ENCODE measurements at places on chromosomes 3 and 15. TPM values are rescaled to one million over a fixed set of nuclear protein-coding genes. Genes with fewer than 3 reads are reported as not detected.

GRCh38 chr15:73539212-73540128, 93.7 kb downstream of the NPTN start:
- no peak for DNase-seq

DNA sequence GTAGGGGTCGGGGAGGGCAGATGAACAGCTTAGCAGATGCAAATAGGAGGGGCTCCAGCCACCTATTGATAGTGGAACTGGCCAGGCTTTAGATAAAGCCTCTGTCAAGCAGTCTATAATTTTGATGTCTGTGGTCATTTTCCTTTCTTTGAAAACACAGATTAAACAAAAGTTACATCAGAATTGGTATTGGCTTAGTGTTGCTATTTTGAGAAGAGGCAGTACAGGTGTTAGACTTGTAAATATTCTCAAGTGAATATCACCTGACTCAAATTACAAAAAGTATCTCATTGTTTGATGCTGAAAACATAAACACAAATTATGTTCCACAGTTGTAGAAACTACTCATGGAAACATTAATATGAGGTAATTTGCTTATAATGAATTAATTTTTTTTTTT, 18.1 kb downstream of the GHRL start:
- no peak for DNase-seq

- no peak for DNase-seq
Observed at GRCh38 chr15:51170882-51171633, 76.4 kb upstream of the TNFAIP8L3 start.

GRCh38 chr3:31275038-31275572, 257.6 kb upstream of the STT3B start:
- DNase-seq = no peak

DNA sequence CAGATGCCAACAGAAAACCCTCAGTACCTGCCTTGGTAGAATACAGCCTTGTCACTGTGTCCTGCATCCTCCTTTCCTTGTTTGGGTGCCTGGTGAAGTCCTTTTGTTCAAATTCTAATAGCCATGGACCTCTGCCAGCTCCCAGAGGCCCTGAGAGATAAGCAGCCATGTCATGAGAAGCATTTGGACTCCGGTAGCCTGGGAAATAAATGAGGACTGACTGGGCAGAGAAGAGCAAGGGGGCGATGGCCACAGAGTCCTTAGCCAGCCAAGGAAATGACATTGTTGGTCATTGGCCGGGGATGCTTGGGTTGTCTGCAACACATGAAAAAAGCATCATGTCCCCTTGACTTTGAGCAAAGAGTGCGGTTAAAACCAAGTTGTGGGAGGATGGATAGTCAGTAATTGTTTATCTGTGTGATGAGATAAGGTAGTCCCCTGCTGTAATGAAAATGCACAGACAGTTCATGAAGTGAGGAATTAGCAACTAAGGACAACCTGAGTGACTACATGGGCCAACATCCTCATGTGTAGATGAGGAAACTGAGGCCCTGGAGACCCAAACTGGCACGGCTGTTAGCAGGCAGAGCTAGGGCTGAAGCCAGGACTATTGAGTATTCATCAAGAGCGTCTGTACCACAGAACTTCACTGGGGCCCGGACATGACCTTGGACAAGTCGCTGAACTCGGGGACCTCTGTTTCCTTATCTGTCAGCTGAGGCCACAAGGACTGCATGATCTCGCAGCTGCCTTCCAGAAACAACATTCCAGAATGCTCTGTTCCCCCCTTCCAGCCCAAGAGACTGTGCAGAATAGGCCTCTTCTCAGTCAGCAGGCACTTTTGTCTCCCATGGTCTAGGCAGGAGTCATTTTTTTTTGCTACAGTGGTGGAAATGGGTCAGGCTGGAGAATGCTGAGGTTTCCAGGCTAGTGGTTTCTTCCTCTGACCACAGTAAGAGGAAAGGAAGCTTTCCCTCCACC, 90.5 kb upstream of the CTDSPL start:
- no peak for DNase-seq

DNA sequence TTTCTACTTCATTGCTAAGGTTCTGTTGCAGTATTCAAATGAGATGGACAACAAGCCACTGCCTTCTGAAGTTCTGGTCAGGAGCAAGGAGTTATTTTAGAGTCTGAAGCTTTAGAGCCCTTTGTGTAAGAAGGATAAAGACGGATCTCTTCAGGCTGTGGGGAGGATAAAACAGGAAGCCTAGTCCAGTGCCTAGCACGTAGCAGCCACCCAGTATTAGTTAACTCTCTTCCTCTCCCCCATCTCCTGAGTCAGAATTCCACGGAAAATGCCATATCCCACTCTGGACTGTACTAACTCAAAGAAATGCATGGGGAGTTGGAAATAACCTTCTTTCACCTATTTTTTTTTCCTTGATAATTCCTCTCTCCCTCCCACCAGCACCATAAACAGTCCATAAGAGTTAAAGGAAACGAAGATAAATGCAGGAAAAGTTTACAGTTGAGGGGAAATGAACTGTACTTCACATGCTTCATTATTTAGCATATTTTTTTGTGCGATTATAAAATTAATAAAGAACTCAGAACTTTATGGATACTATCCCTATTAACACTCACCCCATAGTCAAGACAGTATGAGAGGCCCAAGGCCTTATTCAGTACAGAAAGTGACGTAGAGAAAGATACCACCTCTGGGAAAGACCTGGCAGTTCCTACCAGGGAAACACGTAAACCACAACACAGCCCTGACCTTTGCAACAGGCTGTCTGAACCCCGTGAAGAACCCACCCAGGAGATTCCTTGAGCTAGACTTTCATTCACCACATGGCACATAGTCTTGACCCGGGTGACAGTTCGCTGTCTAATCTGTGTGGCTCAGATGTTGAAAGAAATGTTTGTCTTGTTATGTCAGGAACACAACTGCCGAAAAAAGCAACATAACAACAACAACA, 9.2 kb downstream of the IGF2BP2 start:
- no peak for DNase-seq

DNA sequence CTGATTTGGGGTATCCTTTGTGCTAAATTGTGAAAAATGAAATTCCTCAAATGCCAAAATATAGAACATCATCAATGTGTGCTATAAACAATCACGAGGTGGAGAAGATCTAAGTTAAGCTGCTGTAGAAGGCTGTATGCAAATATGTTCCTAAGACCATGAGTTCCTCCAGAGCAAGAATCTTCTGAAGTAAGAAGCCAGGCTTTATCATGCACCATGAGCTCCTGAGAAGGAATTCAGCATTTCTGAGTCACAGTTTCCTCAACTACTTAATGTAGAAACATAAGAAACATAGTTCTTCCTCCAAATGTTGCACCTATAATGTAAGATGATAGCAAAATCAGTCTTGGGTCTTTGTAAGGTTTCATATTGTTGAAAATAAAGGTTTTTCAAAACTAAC, 241.7 kb upstream of the MDFIC2 start:
- no peak for DNase-seq

- no peak for DNase-seq
Observed at GRCh38 chr15:90637693-90638092, 79.5 kb upstream of the BLM start.

GRCh38 chr3:171026597-171027293, at the start of gene SLC2A2:
Gene SLC2A2, minus strand, starts transcription at chr3:171026720. Its CDS starts 50 bp downstream, at chr3:171026670.
- DNase-seq = no peak

GRCh38 chr3:149587383-149587782, 70.4 kb downstream of the WWTR1 start:
- DNase-seq = no peak

- no peak for DNase-seq
Observed at GRCh38 chr3:117801912-117802239, 1092.3 kb downstream of the TUSC7 start.

DNA sequence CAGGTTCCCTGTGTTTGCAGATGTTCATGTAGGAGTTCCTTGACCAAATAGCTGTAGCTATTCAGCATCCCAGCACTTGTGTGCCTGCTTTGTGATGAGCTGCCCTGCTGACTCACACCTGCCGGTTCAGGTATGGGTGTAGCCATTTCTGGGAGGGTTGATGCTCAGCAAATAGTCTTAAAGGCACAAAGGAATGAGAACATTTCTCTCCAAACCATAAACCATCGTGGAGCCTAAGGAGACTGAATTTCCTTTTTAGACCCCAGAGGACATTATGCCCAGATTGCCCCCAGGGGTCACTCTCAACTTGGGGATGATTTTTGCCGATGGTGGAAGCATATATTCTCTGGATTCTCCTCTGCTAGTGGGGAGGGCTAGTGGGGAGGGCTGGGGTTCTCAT, 80.6 kb downstream of the ADAMTSL3 start:
- DNase-seq = no peak

- no peak for DNase-seq
Observed at GRCh38 chr3:187909866-187910265, 164.6 kb upstream of the BCL6 start.

DNA sequence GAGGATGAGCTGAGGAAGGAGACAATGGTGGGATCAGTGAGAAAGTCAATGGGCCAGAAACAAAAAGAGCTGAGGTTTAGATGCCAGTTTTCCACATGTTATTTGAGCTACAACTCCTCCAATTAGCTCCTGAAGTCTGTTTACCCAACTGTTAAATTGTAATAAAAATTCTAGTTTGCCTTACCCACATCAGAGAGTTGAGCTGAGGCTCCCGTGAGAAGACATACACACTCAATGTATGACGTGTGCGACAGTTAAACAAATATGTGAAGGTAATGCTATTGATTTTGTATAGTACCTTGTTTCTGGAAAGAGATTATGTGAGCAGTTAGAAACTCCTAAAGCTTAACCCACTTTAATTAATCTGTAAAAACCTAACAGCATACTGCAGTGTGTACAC, 318.1 kb upstream of the GRM7 start:
- no peak for DNase-seq

DNA sequence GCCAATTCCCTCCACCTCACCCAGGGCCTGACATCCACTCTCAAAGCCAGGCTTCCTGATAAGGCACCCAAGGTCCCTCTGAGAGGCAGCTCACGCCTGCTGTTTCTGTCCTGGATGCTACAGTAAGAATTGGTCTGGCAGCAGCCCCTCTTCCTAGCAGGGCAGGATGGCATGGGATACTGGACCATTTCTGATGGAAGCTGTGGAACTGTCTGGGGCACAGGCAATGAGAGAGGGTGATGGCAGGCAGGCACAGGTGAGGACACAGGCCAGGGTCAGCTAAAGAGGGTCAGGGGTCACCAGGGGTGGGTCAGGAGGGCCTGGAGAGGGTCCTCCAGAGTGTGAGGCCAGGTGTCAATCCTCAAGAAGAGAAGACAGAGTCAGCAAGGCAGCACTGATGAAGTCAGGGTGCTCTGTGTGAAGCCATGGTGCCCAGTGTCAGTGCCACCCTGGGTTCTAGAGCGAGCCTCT, 41.9 kb upstream of the SLC41A3 start:
- no peak for DNase-seq

DNA sequence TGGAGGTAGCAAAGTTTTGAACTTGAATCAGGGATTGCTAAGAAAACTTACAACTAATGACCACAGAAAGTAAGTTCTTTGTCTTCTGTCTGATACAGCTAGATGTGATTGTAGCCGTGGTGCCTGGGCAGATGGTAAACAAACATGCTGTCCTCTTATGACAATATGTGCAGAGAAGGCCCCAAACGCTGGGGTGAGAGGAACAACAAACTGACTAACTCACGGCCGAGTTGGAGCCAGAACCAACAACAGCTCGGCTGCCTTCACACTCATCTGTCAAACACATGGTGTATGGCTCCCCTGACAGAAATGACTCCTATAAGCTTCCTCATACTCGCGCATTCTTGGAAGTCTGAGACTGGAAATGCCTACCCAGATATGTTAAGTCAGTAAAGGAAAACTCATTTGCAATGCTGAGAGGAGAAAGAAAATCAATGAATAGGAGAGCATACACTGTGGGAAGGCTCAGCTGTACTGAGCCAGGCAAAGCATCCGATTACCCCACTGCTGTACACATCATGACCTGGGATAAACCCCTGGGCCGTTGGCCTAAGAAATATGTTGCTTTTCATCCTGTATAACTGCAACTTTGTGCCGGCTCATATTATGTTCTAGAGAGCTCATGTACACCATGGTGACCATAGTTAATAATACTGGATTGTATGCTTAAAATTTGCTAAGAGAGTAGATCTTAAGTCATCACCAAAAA, 5.7 kb downstream of the THBS1 start:
- DNase-seq = no peak

GRCh38 chr3:49161808-49162530, 4.2 kb downstream of the CCDC71 start:
- DNase-seq = no peak

DNA sequence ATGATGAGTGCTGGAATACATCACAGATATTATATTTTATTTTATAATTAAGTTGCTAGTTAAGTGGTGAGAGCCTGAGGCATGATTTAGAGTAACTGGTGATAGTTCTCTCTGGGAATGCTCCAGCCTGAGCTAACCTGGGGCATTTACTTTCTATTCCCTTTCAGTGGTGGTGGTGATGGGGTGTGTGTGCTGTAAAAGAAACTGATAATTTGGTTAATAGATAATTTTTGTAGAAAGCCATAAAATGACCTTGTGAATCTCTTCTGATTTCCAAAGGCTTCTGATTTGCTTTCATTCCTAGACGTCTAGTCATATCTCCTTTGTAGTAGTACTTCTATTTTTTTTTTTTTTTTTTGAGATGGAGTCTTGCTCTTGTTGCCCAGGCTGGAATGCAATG, 46.8 kb upstream of the DPPA4 start:
- DNase-seq = no peak

GRCh38 chr3:109355625-109356441, 18.5 kb upstream of the DPPA4 start:
- DNase-seq = no peak

- no peak for DNase-seq
Observed at GRCh38 chr15:39344662-39345141, 236.2 kb upstream of the THBS1 start.

GRCh38 chr3:76500746-76501275, 539.1 kb upstream of the ROBO2 start:
- no peak for DNase-seq

DNA sequence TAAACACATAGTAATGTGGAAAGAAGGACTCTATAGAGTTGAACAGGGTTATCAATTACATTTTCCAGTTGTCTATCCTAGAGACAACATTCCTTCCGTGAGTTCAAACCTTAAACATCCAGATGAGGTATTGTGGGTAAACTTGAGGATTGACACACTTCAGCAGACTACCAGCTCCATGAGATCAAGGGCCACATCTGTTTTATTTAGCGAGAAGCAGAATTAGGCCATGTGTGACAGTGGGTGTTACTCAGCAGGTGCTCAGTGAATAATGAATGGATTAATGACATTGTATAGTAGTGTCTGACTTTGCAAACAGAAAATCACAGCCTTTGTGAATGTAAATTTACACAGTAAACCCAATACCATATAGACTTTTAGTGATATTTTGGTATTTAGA, 941.1 kb upstream of the CFAP20DC start:
- DNase-seq = no peak

Gene HTR3E
- total RNA-seq = not detected

Gene P3H2
- 12.7 TPM for total RNA-seq

Gene COX17
- total RNA-seq = 20.6 TPM

Gene MLF1
- total RNA-seq = 17.7 TPM

Gene FILIP1L
- 103 TPM for total RNA-seq

Gene SLC38A3
- total RNA-seq = 0.63 TPM

Gene SACM1L
- total RNA-seq = 77.9 TPM

Gene LRRC34
- total RNA-seq = 14.7 TPM

Gene EXD1
- not detected for total RNA-seq

Gene CLPX
- 73.6 TPM for total RNA-seq

Gene RTP1
- total RNA-seq = not detected

Gene VEPH1
- 0.74 TPM for total RNA-seq

Gene IP6K2
- total RNA-seq = 75.7 TPM

Gene CGNL1
- 31.7 TPM for total RNA-seq

Gene CYP8B1
- total RNA-seq = not detected

Gene SLC2A2
- total RNA-seq = not detected

Data from urinary bladder (tissue), 4 donors.